ENCODE measurements at places on chromosomes 5 and 9. TPM values are rescaled to one million over a fixed set of nuclear protein-coding genes. Genes with fewer than 3 reads are reported as not detected.
A peak's percentile ranks its signal among the peaks of the same experiment; 100 is the strongest.

DNA sequence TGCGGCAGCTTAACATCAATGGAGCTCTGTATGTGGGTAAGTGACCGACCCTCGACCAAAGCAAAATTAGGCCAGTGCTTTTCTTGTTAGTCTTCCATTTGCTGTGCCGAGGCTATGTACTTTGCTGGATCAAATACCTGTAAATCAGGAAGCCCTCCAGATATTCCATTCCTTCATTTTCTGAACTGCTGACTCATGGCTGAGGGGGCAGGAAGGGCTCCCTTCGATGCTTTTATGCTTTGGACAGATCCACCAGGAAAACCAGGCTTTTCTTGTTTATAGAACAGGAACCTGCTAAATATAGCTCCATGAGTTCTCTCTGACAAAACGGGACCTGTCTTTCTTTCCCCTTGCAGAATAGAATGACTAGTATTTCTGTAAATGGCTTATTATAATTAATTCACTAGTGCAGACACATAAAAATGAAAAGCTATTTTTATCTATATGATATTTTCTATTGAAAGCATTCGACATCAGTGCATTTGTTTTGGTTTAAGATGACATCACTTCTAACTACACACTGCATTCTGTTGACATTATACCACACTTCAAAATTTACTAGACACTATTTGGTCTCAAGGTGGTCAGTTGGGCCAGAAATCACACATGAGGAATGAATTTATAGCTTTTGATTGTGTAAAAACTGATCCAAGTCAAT, 93.3 kb downstream of the LIFR start:
- peaks cover 42% of the 10 kb centered on the region for H3K27me3 ChIP-seq
- H3K4me3 ChIP-seq: no peak overlapping the region
- no peak for DNase-seq
- no peaks in the 10 kb centered on the region for H3K36me3 ChIP-seq
- no peaks in the 10 kb centered on the region for H3K4me1 ChIP-seq
- H3K27ac ChIP-seq: no peak overlapping the region

- H3K36me3 ChIP-seq: no peaks in the 10 kb centered on the region
- H3K27me3 ChIP-seq: no peaks in the 10 kb centered on the region
- H3K27ac ChIP-seq: no peak overlapping the region
- no peak overlapping the region for H3K4me3 ChIP-seq
- DNase-seq: peak; percentile 62
Measured at GRCh38 chr9:113963017-113963620, 87.0 kb downstream of the ZNF618 start.

- no peak overlapping the region for H3K4me3 ChIP-seq
- DNase-seq: no peak
- H3K4me1 ChIP-seq: no peaks in the 10 kb centered on the region
- no peaks in the 10 kb centered on the region for H3K27me3 ChIP-seq
- no peaks in the 10 kb centered on the region for H3K36me3 ChIP-seq
Measured at GRCh38 chr5:74507370-74508005, 133.0 kb downstream of the ENC1 start.

GZMA gene
- total RNA-seq: 17.8 TPM

OMD gene
- not detected for total RNA-seq

Measured in activated CD8-positive, alpha-beta T cell treated with anti-CD3 and anti-CD28 coated beads for 36 hours (primary cell).